Muscle of back (tissue), 13 donors: ENCODE measurements at places on chromosomes 5 and 9. TPM values are rescaled to one million over a fixed set of nuclear protein-coding genes. Genes with fewer than 3 reads are reported as not detected.

- DNase-seq = no peak
Observed at GRCh38 chr5:91020065-91020800, 362.9 kb downstream of the ARRDC3 start.

DNA sequence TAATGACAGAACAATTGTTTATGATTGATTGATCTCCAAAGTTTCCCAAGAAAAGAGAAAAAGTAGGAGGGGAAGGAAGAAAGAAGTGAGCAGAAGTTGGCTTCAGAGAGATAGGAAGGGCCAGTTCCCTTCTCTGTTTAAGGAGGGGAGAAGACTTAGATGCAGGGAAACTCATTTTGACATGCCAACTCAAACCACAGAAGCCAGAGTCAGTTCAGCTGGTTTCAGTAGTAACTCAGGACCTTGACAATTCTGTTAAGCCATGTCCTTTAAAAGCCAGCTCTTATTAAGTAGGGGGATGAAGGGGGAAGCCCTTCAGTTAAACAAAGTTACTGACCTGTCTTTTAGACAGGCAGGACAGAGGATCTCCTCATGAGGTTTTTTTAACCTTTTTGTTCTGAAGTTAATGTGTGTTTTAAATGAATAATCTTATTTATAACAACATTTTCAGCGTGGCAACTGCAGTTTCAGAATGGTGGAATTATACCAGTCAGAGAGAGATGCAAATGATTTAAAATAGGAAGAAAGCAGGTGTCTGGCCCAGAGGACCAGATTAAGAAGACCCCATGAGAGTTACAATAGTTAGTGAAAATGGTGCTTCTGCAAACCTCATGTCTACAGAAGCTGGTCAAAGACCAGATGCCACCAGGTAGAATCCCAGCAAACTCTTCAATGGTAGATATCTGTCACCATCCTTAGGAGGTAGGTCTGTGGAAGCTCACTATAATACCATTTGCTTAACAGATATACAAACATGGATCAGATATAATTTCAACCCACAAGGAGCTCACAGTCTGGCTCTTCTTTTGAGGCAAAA, 29.3 kb upstream of the ABL1 start:
- no peak for DNase-seq

DNA sequence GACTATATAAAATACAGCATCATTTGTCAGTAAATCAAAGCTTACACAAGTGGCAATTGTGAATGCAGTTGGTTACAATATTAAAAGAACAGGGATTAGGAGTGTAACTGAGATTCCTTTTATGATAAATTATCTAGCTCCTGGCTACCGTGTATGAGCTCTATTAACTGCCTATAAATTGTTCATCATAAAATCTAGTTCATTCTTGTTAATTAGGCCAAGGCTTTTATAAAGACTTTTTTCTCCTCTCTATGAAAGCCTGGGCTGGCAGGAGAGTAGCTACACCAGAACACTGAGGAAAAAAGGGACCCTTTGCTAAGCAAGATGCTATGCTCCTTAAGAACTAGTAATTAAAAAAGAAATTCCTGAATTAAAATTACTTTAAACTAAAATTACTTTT, 132.4 kb upstream of the MEF2C start:
- no peak for DNase-seq

- peak; percentile 18 for DNase-seq
Observed at GRCh38 chr9:101791938-101792337, 53.5 kb upstream of the GRIN3A start.

DNA sequence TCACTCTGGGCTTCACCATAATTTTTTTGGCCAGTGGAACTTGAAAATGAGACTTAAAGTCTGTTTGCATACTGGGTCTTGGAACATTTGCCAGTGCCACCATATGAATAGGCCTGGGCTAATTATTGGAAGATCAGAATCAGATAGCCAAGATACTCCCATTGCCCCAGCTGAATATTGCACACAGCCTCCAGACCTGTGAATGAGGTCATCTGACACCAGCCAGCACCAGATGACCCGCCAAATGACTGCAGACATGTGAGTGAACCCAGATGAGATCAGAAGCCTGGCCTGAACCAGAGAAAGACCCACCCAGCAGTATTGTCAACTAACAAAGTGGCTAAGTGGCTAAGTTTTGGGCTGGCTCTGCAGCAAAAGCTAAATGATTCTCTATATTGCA, 220.5 kb upstream of the MPDZ start:
- no peak for DNase-seq

The LRRC70 gene
- 3.2 TPM for polyA plus RNA-seq

The HRCT1 gene
- 1.8 TPM for polyA plus RNA-seq

The CARD9 gene
- 1.3 TPM for polyA plus RNA-seq
